ENCODE measurements at places on chromosomes 16 and 17. TPM values are rescaled to one million over a fixed set of nuclear protein-coding genes. Genes with fewer than 3 reads are reported as not detected.
A peak's percentile ranks its signal among the peaks of the same experiment; 100 is the strongest.

The CLEC10A gene
- total RNA-seq: 3.7 TPM

The ASPHD1 gene
- 0.34 TPM for total RNA-seq

GRCh38 chr16:68079626-68080344 is 5.4 kb upstream of the NFATC3 start:
- peak; percentile 86 for DNase-seq

DNA sequence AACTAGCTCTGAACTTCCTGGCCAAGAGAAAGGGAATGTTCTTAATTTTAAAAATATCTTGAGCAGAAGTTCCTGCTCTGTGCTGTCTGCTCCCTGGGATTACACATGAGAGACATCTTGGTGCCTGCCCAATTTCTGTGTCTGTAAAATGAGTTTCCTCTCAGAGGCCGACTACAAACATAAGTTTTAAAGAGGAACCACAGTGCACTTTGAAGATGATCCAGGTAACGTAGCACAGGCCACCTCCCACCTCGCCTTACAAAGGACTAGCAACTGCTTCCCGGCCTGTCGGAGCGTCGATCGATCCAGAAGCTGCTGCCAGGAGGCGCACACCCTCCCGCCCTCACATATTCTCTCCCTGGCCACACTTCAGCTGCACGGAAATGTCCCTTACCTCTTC is 55.0 kb upstream of the ATP2A3 start:
- no peak for DNase-seq

The GJD3 gene
- 3.6 TPM for total RNA-seq

DNA sequence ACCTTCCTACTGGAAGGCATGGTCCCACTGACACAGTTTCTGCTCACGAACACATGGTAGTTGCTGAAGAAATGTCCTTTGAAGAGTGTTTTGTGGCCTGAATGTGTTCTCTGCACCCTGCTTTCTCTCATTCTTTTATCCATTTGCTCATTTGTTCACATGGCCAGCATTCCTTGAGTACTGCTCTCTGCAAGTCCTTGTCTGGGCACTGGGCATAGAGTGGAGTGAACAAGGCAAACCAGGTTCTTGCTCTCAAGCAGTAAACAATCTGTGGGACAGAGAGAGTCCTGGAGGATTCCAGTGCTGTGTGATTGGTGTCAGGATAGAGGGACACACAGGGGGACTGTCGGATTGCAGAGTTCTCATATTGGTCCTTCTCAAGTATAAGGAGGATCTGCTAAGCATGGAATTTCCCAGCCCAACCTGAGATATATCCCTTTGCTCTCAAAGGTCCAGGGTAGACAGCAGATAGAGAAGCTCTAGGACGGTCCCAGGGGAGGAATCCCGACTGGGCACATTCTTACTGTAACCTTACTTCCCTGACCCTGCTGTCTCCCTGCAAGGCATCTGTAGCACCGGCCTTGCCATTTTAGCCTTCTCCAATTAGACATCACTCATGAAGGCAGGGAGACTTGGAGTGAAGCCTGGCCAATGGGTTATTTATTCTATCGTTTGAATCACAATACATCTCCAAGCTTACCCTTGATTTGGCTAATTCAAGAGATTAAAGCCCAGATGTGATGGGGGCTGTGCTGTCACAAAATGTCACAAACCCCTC is 32.3 kb downstream of the ARL4D start:
- no peak for DNase-seq

GRCh38 chr16:84970447-84971127 is 40.7 kb downstream of the ZDHHC7 start:
- DNase-seq: peak; percentile 72

The CENPT gene
- 35.4 TPM for total RNA-seq

The AOC3 gene
- 154 TPM for total RNA-seq

The HSPB9 gene
- 0.20 TPM for total RNA-seq

The SKAP1 gene
- 1.4 TPM for total RNA-seq

The PIPOX gene
- 1.4 TPM for total RNA-seq

GRCh38 chr17:75980188-75981018 is 1.4 kb downstream of the TEN1 start:
- DNase-seq: no peak

The GRN gene
- 753 TPM for total RNA-seq

GRCh38 chr17:28857905-28858800 is 3.3 kb downstream of the ERAL1 start:
- no peak for DNase-seq

The ZNF423 gene
- 14.8 TPM for total RNA-seq

DNA sequence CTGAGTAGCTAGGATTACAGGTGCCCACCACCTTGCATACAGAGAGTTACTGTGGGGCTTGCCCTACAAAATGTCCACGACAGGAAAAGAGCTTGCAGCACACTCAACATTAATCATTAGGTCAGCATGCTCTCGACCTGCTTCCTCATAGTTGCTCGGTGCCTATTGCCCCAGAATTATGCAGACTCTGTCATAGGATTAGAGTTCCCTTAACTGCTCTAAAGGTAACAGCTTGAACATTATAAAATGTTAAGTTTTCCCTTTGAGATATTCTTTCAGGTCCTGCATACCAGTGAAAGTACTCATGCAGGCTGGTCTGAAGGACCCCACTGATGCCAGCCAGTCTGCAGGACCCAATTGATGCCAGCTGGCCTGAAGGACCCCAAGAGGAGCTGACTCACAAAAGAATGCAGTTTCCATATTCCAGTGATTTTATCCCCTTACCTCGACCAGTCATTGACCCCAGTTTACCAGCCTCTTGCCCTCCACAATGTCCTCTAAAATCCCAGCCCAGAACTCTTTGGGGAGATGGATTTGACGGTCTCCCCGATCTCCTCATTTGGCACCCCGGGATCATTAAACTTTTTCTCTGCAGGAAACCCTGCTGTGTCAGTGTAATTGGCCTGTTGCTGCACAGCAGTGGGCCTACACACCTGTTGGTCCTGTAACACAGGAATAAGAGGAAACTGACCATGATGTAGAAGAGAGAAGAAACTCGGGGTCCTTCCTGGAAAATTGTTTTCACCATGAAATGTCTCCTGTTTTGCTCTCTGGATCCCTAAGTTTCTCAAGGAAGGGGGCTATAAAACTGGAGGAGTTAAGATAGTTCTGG is 10.6 kb downstream of the ICAM2 start:
- DNase-seq: no peak

GRCh38 chr16:89934611-89935553 is 11.7 kb downstream of the TUBB3 start:
- DNase-seq: no peak

DNA sequence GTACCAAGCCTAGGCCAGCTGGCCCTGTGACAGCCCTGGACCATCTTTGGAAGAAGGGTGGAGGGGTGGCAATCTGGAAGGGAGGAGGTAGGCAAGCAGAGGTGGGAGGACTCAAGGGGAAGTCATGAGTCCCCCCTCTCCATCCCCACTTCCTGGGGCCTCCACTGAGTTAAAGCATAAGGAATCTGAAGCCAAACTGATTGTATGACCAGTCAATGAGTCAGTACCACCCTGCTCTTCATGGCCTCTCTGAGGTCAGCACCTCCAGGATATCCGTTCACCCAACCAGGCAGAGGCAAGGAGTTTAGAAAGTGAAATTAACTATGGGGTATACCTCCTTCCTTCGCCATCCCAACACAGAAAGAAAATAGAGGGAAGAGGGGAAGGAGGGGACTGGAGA is 272.7 kb downstream of the SOX9 start:
- DNase-seq: no peak

The LGALS9 gene
- total RNA-seq: 148 TPM

The XYLT1 gene
- total RNA-seq: 10.1 TPM

- DNase-seq: no peak
These were observed 885.4 kb upstream of the RBFOX1 start for GRCh38 chr16:6447021-6447790.

DNA sequence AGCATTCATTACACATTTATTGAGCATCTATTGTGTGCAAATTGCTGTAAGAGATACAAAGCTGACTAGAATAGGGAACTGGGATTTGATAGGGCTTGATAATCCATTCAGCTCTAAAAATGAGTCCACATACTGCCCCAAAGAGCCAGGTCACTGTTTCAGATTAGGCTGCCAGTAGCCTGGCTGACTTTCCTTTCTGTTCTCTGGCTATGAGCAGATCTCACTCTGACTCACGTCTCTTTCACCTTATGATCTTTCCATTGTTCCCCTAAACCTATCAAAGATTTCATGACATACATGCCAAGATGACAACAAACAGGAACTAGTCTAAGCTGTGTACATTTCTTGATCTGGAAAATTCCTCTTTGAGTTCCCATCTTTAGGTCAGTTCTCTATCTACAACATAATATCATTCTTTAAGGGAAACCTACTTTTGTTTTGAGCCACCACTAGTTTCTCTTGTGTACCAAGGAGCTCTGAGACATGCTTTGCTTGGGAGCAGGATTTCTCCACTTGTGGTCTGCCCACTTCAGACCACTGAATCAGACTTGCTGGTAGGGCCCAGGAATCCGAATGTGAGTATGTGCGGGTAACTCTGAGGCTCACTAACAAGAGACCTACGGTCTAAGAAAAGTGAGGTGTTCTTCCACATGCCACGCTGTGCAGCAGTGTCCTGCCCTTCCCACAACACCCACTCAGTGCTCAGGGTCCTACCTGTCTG is 40.9 kb upstream of the ICAM2 start:
- no peak for DNase-seq

GRCh38 chr16:85225257-85225656 is 113.0 kb upstream of the CIBAR2 start:
- DNase-seq: no peak

DNA sequence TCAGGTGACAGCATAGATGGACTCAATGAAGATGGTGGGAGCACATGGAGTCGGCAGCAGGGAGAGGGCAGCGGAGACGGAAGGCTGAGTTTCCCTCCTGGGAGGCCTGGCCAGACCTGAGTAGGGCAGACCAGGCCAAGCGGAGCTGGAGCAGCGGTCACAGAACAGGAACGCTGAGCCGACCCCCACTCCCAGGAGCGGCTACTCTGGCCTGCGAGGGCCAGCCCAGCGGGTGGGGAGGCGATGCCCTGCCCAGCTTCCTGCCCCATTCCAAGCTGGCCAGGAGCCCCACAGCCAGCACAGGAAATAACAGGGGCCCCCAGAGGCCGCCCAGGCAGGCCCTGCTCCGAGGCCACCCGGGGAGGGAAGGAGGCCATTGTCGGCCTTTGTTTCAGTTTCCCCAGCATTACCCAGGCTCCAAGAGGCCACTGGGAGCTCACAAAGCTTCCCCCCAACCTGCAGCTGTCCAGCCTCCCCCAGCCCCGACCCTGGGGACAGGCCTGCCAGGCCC is 79.8 kb downstream of the ZNF423 start:
- DNase-seq: peak; percentile 80

The MIEF2 gene
- total RNA-seq: 24.1 TPM

The CCR7 gene
- total RNA-seq: 4.0 TPM

DNA sequence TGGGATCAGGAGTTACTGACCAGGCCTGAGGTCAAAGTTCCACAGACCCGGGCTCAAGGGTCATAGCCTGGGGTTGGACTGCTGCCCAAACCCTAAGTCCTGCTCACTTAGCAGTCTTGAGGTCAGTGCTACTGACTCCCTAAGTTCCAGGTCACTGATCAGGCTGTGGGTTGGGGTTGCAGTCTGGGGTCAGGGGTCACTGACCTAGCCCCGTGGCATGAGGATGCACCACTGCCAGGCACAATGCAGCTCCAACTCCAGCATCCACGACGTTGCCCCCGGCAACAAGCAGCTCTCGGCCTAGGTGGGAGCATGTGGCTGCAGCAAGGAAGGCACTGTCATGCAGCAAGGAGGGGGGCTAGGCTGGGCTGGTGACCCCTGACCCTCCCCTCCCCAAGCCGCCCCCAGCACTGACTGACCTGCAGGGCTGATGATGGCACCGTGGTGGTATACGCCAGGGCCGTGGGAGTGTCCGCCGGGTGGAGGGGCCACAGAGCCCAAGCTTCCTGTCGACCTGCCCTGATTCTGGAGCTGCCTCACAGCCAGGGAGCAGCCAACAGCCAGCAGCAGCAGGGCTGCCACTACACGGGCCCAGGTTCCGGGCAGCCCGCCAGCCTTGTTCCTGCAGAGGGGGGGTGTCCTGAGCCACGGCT is 1.1 kb downstream of the GGT6 start:
- DNase-seq: no peak

The IL34 gene
- total RNA-seq: 11.6 TPM

The AANAT gene
- not detected for total RNA-seq

GRCh38 chr16:12998361-12999085 is 97.1 kb downstream of the SHISA9 start:
- DNase-seq: no peak

The TBC1D3C gene
- total RNA-seq: 1.00 TPM

DNA sequence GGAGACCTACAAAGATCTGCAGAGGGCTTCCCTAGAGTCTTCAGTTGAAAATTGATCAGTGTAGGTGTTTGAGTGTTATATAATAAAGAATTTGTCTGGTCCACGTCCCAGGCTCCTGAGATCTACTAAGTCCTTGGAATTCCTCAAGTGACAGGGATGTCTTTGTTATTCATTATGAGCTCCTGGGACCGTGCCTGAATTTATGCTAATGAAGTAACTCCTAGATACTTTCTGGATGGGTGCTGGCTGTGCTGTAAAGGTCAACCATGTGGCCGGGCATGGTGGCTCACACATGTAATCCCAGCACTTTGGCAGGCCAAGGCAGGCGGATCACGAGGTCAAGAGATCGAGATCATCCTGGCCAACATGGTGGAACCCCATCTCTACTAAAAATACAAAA is 43.7 kb downstream of the CDC27 start:
- DNase-seq: no peak

DNA sequence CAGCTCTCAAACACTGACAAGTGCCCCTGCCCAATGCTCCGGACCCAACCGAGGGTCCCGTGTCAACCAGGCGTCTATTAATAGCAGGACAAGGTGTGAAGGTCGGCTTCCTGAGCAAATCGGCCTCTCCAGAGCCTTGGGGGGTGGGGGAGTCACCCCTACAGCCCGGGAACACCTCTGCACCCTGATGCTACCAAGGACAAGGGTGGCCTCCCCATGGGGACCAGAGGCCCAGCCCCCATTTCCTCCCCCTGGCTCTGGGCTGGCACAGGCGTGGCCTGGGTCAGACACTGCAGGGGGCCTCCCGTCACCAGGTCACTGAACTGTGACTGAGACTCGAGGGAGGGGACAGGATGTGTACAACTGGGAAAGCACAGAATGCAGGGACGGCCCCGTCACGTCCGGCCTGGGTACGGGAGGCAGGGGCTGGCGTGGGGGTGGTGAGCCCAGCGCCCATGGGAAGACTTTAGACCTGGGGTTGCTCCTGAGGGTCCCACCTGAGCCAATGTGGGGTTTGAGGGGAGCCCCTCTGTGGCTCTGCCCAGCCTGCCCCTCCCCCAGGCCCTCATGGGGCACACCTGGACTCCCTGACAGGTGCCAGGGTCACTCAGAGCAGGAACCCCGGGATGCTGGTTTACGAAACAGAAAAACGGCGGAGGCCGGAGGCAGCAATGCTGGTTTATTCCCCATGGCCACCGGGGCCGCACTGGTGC is 579 bp upstream of the CYBA start:
- peak; percentile 72 for DNase-seq

The ABCC6 gene
- total RNA-seq: 22.7 TPM

- no peak for DNase-seq
These were observed 106.4 kb upstream of the CES5A start for GRCh38 chr16:55981557-55981956.

The CLDN9 gene
- 5.3 TPM for total RNA-seq
